ENCODE measurements at places on chromosomes 6 and 20. TPM values are rescaled to one million over a fixed set of nuclear protein-coding genes. Genes with fewer than 3 reads are reported as not detected.

Gene OR2H2
- not detected for total RNA-seq

Gene SOX18
- 5.4 TPM for total RNA-seq

Gene CRISP3
- 8.1 TPM for total RNA-seq

Gene ADTRP
- 0.72 TPM for total RNA-seq

Gene OPRL1
- total RNA-seq: 0.12 TPM

Gene BMP2
- total RNA-seq: 3.5 TPM

Gene RSPO3
- total RNA-seq: 1.4 TPM

Gene NKAPL
- 0.12 TPM for total RNA-seq

Gene CPNE1
- 130 TPM for total RNA-seq

Gene SLC17A2
- not detected for total RNA-seq

DNA sequence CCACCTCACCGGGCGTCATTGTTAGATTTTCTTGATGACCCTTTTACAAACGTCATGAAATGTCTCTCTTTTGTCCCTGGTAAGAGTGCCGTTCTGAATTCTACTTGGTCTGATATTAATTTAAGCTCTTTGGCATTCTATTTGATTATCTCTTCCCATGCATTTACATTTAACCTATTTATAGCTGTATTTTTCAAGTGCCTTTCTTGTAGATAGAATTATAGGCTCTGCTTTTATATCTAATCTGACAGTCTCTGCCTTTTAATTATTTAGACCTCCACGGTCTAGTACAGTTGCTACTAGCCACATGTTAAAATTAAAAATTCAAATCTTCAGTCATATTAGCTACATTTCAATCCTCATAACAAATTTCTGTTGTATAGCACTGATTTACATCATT lies 12.6 kb downstream of the RAB22A start:
- no peak for ATAC-seq

DNA sequence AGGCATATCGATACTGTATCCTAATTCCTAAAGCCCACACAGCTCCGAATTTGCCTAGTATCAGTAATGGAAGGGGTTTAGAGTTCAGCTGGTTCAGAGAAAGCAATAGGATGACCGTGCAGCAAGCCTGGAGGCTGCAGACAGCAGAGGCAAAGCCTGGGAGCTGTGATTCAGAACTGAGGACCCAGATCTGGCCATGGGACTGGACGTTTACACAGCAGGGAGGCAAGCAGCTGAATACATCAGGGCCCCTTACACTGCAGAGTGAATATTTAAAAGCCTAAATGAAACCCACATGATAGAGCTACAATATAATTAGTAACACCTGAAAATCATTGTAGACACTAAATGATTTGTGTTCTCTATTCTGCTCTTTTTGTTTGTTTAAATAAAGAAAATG lies 38.0 kb downstream of the ELOVL2 start:
- no peak for ATAC-seq

DNA sequence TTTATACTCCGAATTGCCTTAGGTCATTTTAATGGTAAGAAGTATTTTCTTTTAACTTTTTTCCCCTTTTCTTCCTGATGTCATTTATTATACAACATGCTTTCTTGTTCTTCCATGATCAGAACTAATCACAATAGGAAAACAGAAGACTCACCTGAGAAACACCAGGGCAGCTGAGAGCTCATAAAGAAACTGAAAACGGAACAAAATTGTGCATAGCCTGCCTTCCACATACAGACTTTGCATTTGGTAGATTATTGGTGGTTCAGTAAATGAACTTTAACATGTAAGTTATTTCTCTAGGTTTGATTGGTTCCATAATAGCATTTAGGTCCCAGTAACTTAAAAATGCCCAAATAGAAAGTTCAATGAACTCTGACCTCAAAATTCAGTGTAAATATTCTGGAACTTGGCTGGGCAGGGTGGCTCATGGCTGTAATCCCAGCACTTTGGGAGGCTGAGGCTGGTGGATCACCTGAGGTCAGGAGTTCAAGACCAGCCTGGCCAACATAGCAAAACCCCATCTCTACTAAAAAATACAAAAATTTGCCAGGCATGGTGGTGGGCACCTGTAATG lies 161.1 kb upstream of the DTNBP1 start:
- no peak for ATAC-seq

- ATAC-seq: no peak
Observed at GRCh38 chr6:123830120-123830519, 26.5 kb downstream of the NKAIN2 start.

DNA sequence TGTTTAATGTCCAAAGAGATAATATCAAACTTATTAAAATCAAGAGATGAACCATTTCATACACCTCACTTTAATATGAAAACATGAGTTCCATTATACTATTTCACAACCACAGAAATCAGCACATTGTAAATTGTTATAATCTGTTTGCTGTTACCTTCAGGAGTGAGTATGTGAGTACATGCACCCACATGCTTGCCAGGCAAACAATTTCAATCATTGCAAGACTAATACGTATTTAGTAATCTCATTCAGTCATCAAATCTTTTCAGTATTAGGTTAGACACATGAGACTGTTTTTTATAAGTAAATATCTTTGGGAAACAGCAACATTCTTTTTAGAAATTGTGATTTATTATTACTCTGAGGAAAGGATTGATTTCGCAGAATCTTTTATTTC lies 9.3 kb upstream of the EPM2A start:
- ATAC-seq: peak; percentile 73

- no peak for ATAC-seq
Observed at GRCh38 chr6:84762220-84763002, 2.0 kb downstream of the TBX18 start.

GRCh38 chr6:43019152-43019551 lies 2.3 kb upstream of the RRP36 start:
- no peak for ATAC-seq

DNA sequence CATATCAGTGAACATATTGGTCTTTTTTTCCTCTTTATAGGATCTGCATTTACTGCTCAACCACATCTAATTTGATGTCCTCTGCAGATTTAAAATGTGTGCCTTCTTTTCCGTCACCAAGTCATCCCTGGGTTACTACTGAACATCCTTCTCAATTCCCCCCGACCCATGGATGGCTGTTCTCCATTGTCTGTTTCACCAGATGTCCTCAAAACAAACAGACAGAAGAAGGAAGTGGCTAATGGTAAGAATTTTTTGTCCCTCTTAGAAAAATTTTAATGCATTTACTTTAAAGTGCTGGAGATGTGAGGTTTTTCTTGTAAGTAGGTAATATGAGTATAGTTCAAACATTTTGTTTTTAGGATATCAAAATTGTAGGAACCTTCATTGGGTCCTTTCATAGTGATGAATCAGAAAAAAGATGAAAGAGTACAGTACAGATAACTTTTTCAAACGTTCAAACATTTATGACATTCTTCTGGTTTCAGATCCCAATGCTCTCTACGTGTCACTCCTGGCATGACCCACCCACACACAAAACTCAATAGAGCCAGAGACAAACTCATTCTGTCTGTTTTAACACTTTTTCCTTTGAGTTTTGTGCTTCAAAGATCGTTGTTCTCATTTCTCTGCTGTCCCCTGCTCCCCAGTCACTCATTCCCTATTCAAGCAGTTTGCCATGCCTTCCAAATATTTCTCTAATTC lies 276.4 kb downstream of the PRL start:
- ATAC-seq: no peak

DNA sequence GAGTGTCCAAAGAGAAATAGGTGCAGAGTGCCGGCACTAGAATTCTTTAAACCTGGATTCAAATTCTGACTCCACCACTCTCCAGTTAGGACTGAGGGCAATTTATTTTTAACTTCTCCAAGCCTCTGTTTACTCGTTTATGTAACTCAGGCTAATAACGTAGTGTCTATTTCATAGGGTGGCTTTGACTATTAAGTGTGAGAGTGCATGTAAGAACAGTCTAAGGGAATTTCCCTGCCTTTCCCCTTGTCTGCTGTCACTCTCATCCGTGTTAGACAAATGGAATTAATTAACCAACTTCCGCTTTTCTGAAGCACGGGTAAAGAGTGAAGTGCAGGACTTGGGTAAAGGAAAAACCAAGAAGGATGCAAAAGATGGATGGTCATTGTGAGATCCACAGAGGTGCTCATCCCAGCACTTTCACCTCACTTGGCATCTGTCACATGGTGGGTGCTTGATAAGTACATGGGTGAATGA lies 4.1 kb upstream of the ZKSCAN8 start:
- peak; percentile 47 for ATAC-seq

DNA sequence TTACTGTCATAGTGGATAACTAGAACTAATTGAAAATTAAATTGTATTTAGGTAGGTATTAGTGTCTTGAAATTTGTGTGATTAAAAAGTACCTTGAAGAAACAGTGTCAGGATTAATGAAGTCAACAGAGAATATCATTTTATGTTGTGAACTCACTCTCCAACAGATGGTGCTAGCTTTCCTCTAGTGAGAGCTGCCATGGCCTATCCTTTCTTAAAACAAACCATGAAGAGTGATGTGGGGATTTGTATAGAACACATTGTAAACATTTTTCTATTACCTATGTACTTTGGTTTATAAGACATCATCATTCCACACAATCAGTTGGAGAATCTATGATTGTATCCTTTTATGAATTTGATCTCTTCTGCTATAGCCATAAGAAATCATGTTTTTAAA lies 4.8 kb upstream of the SRSF12 start:
- ATAC-seq: peak; percentile 58

GRCh38 chr6:169312658-169313346 lies 59.2 kb upstream of the THBS2 start:
- no peak for ATAC-seq

DNA sequence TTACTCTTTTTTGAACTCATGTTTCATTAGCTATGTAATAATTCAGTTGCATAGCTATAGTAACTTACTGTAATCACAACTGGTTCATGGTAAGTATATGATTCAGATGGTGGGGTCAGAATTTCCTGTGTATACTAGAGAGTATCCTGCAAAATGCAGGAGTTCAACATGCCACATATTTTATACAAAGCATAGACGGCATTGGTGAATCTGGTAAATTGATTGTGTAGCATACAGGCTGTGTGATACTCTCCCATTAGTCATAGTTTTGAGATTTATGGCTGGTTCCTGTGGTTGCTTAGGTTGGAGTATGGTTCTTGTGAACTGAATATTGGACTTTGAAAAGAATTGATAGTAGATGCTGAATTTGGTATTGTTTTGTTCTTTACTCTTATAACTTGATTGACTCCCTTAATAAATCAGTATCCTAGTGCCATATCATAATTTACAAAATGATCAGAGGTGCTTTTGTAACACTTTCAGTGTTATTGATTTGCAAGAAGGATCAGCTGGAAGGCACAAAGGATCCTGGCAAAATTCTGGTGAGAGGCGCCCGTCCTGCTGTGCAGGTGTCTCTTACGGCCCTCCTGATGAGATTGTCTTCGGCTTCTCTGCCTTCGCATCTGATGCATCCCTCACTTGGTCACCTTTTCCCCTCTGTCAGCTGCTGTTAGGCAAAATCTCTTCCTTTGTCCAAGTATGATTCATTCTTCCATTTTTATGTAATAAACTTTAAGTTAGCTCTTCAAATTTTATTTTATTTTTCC lies 22.6 kb downstream of the SNX9 start:
- ATAC-seq: no peak

DNA sequence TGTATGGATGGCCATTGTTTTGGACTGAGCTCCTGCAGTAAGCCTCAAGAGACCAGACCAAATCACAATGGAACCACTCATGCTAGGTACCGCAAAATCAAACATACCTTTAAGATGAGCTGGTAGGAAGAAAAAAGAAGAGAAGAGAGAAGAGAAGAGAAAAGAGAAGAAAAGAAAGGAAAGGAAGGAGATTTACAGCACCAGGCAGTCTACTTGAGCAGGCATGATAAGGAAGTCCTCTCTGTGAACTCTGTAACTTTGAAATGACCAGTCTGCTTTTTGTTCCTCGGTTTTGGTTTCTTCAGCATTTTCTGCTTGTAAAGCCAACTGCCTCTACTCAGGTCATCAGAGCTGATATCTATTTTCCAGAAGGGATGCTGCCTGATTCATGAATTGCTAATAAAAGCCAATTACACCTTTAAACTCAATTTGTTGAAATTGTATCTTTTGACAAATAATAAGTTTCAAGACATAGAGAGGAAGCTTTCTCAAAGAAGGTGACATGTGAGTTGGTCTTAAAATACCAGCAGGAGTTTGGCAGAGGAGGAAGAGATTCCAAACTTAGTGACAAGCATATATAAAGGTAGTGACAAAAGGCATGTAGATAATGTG lies 134.3 kb downstream of the UNC5CL start:
- no peak for ATAC-seq

GRCh38 chr6:31400467-31401289 lies 2.7 kb upstream of the MICA start:
- ATAC-seq: peak; percentile 37

All from esophagus mucosa (tissue), 1 donor.